ENCODE measurements at places on chromosomes 3 and 15.

DNA sequence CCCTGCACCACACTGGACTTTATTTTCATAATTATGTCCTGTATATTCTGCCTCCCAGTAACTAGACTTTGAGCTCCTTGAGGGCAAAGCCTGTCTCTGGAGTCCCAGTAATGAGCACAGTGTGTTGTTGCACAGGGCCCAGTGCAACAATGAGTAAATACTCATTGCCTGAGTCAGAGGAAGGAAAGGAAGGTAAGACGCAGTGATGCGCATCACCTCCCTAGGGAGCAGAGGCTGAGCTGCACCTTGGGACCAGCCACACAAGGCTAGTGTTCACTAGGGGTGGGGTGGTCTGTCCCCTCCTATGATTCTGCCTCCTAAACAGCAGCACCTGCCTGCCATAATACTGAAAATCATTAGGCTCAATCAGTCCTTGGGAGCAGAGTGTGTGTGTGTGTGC lies 86.6 kb upstream of the ADAMTSL3 start:
- H3K4me1 ChIP-seq = no peaks in the 10 kb centered on the region
- H3K27ac ChIP-seq = no peak overlapping the region
- no peaks in the 10 kb centered on the region for H3K27me3 ChIP-seq

GRCh38 chr3:52374173-52374572 lies 58.1 kb downstream of the DNAH1 start:
- no peak overlapping the region for H3K27ac ChIP-seq
- no peak for DNase-seq
- no peaks in the 10 kb centered on the region for H3K36me3 ChIP-seq

GRCh38 chr15:37902126-37902525 lies 32.3 kb upstream of the TMCO5A start:
- H3K27ac ChIP-seq = no peak overlapping the region
- no peaks in the 10 kb centered on the region for H3K27me3 ChIP-seq
- DNase-seq = no peak
- H3K4me1 ChIP-seq = peaks cover 8% of the 10 kb centered on the region
- no peaks in the 10 kb centered on the region for H3K36me3 ChIP-seq
- H3K4me3 ChIP-seq = no peak overlapping the region

- peaks cover 2% of the 10 kb centered on the region for H3K4me1 ChIP-seq
- no peak overlapping the region for H3K27ac ChIP-seq
- DNase-seq = no peak
- no peaks in the 10 kb centered on the region for H3K27me3 ChIP-seq
These were observed 18.5 kb downstream of the CNOT10 start for GRCh38 chr3:32703491-32703972.

GRCh38 chr3:149575213-149575960 lies 82.4 kb downstream of the WWTR1 start:
- no peak overlapping the region for H3K4me3 ChIP-seq
- H3K27ac ChIP-seq = peak overlapping the region; percentile 56
- H3K4me1 ChIP-seq = peaks cover 14% of the 10 kb centered on the region
- H3K36me3 ChIP-seq = peaks cover 26% of the 10 kb centered on the region
- DNase-seq = no peak
- H3K27me3 ChIP-seq = no peaks in the 10 kb centered on the region

DNA sequence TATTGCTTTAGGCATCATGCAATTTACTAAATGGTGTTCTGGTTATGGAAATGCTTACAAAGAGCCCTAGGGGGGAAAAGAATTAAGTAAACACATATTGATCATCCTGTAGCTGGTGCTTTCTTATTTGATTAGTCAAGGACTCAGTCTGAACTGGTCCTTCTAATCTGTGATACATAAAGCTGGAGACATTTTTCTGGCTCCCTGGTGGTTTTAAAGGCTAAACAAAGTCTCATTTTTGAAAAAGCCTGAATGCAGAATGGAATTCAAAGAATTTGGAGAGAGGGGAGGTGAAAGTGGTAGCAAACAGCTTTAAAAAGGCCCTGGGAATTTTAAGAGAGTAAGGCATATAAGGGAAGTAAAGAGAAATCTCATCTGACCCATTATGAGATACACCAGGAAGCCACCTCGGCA lies 149.7 kb downstream of the RBMS3 start:
- H3K27me3 ChIP-seq = no peaks in the 10 kb centered on the region
- H3K27ac ChIP-seq = no peak overlapping the region
- no peak overlapping the region for H3K4me3 ChIP-seq
- no peaks in the 10 kb centered on the region for H3K36me3 ChIP-seq
- H3K4me1 ChIP-seq = peaks cover 3% of the 10 kb centered on the region
- peak; percentile 27 for DNase-seq

GRCh38 chr3:19970327-19970726 lies 23.4 kb downstream of the RAB5A start:
- peaks cover 33% of the 10 kb centered on the region for H3K36me3 ChIP-seq
- no peak overlapping the region for H3K4me3 ChIP-seq
- no peaks in the 10 kb centered on the region for H3K27me3 ChIP-seq
- H3K4me1 ChIP-seq = no peaks in the 10 kb centered on the region
- no peak for DNase-seq
- no peak overlapping the region for H3K27ac ChIP-seq

- peaks cover 18% of the 10 kb centered on the region for H3K36me3 ChIP-seq
- DNase-seq = no peak
- H3K27me3 ChIP-seq = no peaks in the 10 kb centered on the region
- no peak overlapping the region for H3K4me3 ChIP-seq
- H3K4me1 ChIP-seq = no peaks in the 10 kb centered on the region
These were observed 1125.4 kb downstream of the ROBO1 start for GRCh38 chr3:78642226-78643035.

- H3K27ac ChIP-seq = no peak overlapping the region
- no peaks in the 10 kb centered on the region for H3K36me3 ChIP-seq
- peaks cover 13% of the 10 kb centered on the region for H3K4me1 ChIP-seq
- DNase-seq = no peak
These were observed 532.7 kb downstream of the SOX2 start for GRCh38 chr3:182244222-182244971.

DNA sequence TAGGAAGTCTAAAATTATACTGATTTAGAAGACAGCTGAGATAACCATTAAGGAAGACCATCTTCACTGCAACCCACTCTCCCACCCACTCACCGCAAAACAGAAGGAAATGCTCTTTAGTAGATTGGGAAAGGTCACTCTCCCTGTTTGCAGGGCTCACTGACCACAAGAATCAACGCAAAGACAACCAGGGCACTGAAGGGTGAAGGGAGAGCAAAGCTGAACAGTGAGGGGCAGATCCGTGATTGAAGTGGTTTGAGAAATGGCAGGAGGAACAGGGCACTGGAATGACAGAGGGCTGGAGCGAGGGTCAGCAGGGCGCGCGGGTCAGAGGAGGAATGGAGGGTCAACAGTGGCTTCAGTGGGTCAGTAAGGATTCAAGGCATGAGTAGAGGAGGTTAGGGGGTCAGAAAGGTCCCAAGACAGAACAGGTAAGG lies 520 bp downstream of the MESD start:
- DNase-seq = peak; percentile 37
- H3K27ac ChIP-seq = peak overlapping the region; percentile 61
- H3K4me1 ChIP-seq = peaks cover 6% of the 10 kb centered on the region
- peaks cover 25% of the 10 kb centered on the region for H3K36me3 ChIP-seq

- no peaks in the 10 kb centered on the region for H3K36me3 ChIP-seq
- DNase-seq = no peak
- H3K4me1 ChIP-seq = peaks cover 20% of the 10 kb centered on the region
- H3K4me3 ChIP-seq = no peak overlapping the region
These were observed 18.1 kb upstream of the SCN10A start for GRCh38 chr3:38834110-38834509.

- no peak for DNase-seq
- H3K27ac ChIP-seq = no peak overlapping the region
- peaks cover 35% of the 10 kb centered on the region for H3K36me3 ChIP-seq
These were observed 849 bp downstream of the RRP9 start for GRCh38 chr3:51940648-51941462.

- H3K4me1 ChIP-seq = peaks cover 24% of the 10 kb centered on the region
- H3K36me3 ChIP-seq = no peaks in the 10 kb centered on the region
- H3K27ac ChIP-seq = no peak overlapping the region
These were observed 225.9 kb upstream of the GAP43 start for GRCh38 chr3:115397433-115397832.

DNA sequence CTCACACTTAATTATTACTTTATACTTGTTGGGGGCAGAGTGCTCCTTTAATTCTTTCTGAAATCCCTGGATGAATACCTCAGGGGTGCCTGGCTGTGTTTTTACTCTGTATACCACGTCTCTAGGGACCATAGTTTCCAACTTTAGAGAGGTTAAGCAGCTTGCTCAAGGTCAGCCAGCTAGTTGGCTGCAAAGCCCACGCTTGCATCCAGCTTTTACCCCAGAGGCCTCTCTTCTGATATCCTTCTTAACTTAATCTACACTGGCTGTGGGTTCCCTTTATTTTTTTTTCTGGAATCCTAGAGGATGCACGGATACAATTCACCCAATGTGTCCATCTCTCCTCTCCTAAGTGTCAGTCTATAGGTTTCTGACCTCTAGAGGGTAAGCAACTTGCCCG lies 1.4 kb downstream of the PDZRN3 start:
- DNase-seq = no peak
- peaks cover 28% of the 10 kb centered on the region for H3K4me1 ChIP-seq
- no peak overlapping the region for H3K27ac ChIP-seq
- no peaks in the 10 kb centered on the region for H3K27me3 ChIP-seq

- peaks cover 3% of the 10 kb centered on the region for H3K27me3 ChIP-seq
- H3K4me1 ChIP-seq = peaks cover 2% of the 10 kb centered on the region
- DNase-seq = no peak
These were observed 178.6 kb upstream of the LYSMD4 start for GRCh38 chr15:99911816-99912215.

Measured in neuronal stem cell (in vitro differentiated cells).